ENCODE measurements at places on chromosomes 5 and 9. TPM values are rescaled to one million over a fixed set of nuclear protein-coding genes. Genes with fewer than 3 reads are reported as not detected.

- peak; percentile 48 for DNase-seq
Observed at GRCh38 chr5:173973616-173973969, 15.4 kb upstream of the C5orf47 start.

DNA sequence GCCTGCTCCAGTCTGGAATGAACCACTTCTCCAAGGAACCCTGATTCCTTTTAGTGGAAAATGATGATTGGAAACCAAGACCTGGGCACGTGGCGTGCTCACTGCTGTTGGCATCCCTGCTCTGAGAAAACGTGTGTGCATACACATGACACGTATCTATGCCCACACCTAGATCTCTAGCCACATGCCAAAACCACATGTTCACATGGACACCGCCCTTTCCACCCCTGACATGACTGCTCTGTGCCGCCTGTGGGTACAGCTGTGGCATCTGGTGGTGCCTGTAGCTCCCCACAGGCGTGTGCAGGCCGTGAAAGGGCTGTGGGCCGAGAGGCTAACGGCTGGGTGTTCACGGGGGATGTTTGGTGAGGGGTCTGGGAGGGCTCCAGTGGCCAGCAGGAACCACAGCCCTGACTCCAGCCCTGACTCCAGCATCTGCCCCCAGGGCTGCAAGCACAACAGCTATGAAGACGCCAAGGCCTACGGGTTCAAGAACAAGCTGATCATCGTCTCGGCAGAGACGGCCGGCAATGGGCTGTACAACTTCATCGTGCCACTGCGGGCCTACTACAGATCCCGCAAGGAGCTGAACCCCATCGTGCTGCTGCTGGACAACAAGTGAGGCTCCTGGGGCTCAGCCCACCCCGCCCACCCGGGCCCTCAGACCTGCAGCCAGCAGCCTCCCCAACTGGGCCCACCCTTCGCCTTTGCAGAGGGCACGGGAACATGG, 75.1 kb downstream of the KCNT1 start:
- DNase-seq: no peak

GRCh38 chr9:130607640-130608420, 28.5 kb downstream of the FUBP3 start:
- DNase-seq: no peak

DNA sequence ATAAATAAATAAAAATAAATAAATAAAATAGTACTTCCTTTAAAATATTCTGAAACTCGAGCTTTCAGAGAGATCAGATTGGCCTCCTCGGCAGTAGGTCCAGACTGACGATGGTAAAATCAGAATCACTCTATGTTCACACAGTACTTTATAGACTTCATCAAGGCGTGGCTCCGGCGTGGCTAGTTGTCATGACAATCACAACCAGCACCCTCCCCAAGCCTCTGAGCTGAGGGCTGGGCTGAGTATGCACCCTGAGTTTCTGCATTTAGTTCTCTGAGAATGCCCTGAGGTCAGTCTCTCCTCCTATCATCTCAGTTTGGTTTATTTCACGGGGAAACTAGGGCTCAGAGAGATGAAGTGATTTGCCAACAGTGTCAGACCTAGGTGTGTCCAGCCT, 43.3 kb upstream of the BARHL1 start:
- DNase-seq: peak; percentile 32

- DNase-seq: peak; percentile 25
Observed at GRCh38 chr5:140020601-140021177, 22.4 kb downstream of the NRG2 start.

GRCh38 chr5:168939887-168940544, 360.8 kb upstream of the PANK3 start:
- DNase-seq: no peak

DNA sequence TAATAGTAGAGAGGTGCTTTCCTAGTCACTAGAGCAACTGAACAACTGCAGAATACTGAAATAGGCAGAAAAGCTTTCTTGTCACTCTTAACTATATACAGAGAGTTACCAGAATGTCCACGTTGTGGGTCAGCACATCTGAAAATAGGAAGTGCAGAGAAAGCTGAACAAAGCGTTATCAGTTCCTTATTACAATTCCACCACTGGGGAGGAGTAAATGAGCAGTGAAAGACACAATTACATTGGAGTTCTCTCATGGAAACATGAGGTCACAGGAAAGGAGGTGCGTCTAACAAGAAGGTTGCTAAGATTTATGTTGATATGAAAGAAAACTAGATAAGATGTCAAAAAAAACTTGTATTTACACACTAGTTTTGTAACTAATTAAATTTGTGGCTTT, 461.9 kb upstream of the COX7C start:
- DNase-seq: peak; percentile 9

DNA sequence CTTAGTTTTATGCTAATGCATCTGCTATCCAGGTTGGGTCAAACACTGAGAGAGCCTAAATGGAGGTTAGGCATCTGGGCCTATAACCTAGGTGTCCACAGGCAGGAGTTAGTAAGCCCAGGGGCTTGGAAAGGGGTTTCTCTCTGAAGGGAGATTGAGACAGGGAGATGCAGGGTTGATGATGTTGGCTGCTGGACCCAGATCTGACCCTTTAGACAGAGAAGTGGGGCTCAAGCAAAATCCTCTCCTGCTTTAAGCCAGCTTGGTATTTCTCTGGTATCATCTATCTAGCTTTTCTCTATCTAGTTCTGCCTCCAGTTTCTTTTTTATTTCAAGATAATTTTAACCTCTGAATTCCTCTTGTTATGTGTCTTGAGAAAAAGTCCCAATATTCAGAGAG, 18.3 kb upstream of the ANKRD55 start:
- DNase-seq: no peak

DNA sequence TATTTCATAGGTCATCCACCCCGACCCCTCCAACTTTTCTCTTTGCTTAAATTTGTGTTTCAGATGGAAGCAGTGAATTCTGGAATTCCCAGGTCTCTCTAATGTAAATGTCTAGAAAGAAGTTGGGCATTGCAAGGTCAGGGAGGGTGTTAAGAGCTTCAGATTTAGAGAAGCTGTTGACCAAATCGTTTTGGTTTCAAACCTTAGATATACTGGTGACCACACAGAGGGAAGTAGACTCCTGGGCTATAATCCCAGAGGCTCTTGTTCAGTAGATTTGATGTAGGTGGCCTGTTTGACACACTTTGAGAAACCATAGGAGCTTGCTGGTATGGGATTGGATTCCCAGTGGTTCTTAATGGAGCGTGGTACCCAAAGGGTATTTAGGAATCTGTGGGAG, 137.3 kb upstream of the KLF9 start:
- no peak for DNase-seq

Gene POU5F2
- 0.06 TPM for polyA plus RNA-seq

Gene STKLD1
- 2.6 TPM for polyA plus RNA-seq

Gene FGF18
- 0.46 TPM for polyA plus RNA-seq

Gene FBXL7
- polyA plus RNA-seq: 9.8 TPM

Gene WNK2
- polyA plus RNA-seq: 2.9 TPM
